ENCODE measurements at places on chromosomes 7 and 10.

DNA sequence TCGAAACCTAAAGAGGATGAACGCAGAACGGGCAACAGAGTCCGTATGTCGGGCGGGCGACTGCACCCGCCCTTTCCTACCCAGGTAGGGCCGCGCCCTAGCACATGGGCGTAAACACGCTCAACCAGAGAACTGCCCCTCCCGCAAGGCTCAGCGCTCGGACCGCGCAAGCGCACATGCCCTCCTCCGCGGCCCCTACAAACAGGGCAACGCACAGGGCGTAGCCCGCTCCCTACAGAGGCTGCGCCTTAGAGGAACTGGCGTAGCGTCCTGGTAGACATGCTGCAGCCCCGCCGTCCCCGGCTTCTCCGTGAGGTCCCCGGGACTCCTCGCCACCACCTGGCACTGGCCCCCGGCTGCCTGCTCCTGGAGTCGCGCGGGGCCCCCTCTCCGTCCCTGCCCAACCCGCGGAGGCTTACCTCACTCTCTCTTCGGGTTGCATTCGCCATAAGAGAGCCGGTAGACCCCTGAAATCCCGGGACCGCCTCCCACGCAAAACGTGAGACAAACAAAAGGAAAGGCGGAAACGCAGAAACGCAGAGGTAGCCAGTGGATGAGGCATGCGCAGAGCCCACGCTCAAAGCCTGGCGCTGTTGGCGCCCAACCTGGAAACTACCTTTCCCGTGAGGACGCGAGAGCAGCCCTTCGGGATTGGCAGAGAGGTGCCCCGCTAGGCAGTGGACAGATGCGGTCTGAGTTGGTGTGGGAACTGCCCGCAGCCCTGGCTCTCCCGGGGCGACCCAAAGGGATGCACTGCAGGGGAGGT is at the start of gene ZNF33B:
Gene ZNF33B, minus strand, starts transcription at position 516 of the 766 bp plus-strand sequence. CDS start 1,642 bp downstream, outside the sequence.
- DNase-seq = peak; percentile 90

GRCh38 chr7:139972029-139972428 is 90.7 kb downstream of the PARP12 start:
- no peak for DNase-seq

DNA sequence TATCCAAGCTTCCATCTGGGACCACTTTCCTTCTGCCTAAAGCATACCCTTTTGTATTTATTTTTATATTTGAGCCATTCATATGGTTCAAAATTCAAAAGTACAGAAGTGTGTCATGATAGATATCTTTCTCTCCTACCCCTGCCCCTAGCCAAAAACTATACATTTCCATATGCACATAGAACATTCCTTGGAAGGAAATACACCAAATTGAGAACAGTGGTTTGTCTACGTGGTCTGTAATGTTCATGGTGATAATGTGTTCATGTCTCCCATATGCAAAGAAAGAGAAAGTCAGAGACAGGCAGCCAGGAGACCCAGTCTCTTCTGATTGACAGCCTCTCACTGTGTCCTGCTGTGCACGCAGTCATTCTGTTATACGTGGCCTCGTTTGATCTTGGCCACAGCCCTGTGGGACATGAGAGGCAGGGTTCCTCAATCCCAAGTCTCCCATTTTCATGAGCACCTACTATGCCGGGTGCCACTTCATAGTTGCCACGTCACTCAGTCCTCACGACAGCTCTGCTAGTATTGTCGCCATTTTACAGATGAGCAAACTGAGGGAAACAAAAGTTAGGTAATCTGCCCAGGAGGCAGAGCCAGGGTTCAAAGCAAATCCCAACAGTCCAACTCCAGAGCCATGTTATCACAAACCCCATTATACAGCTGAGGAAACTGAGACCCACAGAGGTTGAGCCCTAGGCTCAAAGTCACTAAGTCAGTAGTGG is 8.0 kb upstream of the CDH23 start:
- DNase-seq = no peak

DNA sequence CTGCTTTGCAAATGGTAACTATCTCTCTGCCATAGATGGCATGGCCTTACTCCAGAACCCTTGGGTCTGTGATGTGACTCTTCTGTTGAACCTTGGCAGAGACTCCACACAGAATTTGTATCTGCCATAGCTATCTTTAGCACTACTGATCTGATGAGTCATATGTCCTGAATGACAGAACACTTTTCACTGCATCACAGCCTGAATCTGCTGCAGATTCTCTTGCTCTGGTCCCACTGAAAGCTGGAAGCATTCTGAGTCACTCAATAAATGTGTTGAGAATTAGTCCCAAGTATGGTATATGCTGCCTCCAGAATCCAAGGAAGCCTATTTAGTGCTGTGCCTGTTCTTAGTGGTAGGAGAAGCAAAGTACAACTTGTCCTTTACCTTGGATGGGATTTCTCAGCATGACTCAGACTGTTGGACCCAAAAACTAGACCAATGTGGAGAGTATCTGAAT is 39.5 kb upstream of the ANKRD1 start:
- DNase-seq = no peak

- no peak for DNase-seq
Measured at GRCh38 chr7:150862356-150862755, 10.0 kb downstream of the AOC1 start.

- no peak for DNase-seq
Measured at GRCh38 chr7:47954231-47954911, 6.1 kb upstream of the PKD1L1 start.
